Retina (tissue), 1 donor: ENCODE measurements at places on chromosomes 2 and 18.

GRCh38 chr2:176781570-176782217 is 430.9 kb upstream of the HNRNPA3 start:
- DNase-seq, result no peak

DNA sequence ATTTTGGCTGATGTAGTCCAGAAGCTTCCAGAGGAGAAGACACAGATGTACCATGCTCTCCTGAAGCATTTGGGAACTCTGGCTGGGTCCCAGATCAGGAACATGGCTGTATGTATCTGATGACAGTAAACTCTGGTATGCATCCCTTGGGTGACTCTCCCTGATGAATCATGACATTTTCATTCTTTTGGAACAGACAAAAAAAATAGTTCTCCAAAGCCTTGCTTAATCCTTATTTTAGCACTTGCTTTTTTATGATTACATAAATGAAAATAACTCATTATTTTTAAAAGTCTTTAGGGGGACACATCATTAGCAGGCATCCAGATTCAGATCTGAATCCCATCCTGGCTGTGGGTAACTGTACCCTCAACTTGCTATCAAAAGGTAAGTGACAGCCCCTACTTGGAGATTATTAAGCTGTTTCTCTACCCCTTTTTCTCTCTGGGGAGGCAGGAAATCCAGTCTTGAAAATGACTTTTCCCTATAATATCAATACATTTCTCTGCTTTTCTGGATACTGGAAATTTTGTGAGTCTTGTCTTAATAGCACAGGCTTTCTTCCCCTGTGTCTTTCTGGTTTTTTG is 23.3 kb downstream of the AOX1 start:
- no peak for DNase-seq

DNA sequence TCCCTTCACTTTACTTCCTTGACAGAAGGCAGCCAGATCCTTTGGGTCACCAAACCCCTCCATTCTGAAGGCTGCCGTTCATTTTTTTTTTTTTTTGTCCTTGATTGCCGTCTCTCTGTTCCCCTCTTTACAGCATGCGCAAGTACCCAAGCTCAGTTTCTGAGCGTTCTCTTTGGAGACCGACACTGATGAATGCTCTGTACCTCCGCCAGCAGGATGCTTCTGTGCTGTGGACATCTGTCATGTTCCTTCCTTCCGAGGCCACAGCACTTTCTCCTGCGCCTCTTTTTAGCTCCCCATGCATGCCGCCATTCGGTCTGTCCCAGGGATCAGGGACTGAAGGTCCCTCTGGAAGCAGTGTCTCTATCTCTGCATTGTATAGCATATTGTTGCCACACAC is 278.7 kb upstream of the RAB12 start:
- DNase-seq, result no peak

DNA sequence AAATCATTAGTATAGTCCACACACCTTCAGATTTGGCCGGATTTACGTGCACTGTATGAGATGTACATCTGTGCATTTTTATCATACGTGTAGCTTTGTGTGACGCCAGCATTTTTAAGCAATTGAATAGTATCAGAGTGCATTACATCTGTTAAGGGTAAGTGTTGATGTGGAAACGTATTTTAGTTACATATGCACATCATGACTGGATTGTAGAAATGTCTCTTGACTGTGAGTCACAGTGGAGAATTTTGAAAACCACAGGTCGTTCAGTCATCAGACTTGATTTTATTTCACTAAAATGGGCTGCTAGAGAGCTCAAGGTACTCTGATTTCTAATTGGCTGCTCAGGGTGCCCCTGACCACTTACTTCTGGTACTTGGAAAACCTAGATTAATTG is 5.4 kb upstream of the GPBAR1 start:
- DNase-seq, result no peak

DNA sequence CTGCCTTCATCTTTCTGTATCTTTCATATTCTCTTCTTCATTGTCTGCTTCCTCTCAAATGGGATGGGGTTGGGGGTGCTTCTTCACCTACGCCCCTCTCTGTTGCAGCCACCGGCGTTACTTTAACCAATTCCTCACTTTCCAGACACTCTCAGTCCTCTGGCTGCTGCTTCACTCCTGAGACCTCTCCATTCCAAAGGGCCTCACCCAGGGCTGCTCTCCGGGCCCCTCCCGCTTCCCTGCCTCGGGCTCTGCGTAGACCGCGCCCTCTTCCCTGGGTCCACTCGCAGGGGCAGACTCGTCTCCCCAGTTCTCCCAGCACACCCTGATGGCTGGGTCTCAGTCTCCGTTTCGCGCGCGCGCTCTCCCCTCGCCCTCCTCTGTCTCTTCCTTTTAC is 926 bp downstream of the SERPINB8 start:
- DNase-seq, result no peak

DNA sequence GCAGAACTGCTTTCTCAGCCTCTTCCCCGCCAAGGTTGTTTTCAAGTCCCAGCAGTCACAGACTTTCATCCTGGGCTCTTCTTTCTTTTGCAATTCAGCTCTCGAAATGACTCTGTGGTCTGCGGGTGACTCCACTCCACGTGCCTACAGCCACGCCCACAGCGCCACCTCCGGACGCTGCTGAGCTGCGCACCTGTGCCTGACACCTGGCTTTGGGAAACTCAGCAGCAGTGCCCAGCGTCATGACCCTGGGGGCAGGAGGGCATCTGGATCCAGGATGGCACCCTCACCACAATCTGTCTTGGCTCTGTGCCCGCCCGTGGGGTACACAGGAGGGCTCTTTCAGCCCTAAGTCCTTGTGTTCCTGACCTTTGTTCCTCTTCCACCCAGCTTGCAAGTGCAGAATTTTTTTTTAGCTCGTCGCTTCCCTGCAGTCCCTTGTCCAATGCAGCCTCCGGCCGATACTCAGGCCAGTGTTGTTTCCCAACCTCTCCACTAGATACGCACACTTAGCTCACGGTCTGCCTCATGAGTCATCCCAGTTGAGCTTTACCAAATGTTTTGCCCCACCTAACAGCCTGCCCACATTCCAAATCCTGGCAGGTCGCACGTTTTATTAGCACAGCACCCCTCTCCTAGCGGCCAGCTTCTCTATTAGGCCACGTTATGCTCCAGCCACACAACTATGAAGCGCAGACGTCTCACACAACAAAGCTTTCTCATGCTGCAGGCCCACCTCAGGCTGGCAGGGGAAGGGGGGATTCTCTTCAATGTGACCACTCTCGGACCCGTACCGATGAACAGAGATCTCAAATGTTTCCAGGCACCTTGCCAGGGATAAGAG is 6.5 kb upstream of the CAPN10 start:
- no peak for DNase-seq

GRCh38 chr18:6328621-6329010 is 86.1 kb downstream of the L3MBTL4 start:
- DNase-seq, result no peak

DNA sequence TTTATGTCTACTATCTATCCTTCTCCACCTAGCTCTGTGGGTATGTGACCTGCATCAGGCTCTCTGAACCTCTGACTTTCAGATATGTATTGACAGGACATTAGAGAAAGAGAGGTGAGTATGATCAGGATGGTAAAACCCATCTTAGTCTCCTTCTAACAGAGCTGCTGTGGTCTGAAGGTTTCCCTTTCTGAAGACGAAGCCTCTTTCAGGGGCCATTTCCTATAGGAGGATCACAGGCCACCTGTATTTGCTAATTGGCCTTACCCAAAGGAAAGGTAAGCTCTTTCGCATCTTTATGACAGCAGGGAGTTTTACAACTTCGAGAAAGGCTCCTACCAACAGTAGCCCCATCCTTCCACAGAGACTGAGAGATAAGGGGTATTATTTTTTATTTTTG is 442.9 kb downstream of the KCNJ3 start:
- no peak for DNase-seq

GRCh38 chr18:6901286-6901926 is 171.9 kb downstream of the ARHGAP28 start:
- DNase-seq, result no peak

DNA sequence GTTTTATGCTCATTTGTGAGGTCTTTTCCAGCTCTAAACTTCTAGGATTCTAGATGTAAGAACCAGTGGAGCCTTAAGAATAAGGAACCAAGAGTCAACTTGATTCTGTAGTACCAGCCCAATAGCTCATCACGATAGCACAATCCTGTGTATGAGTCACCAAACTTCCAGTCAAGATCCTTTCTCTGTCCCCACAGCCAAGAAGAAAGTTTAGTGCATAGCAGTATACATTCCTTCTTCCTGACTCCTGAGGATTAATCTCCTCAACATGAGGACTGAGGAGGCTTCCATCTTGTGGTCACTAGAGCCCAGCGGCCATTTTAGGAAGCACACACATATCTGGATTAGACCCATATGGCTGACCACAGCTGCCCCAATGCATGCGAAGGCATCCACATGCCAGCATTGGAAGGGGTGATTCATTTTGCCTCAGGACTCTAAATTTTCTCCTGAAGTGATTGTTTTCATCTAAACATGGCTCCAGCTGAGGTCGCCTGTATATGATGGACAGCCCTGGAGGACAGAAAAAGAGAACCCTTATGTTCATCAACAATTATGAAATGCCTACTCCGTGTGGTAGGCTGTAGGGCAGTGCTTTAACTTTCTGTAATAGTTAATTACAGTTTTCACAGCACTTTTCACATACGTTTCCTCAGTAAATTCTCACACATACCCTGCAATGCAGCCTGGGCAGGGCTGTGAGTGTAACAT is 53.5 kb downstream of the RASGRP3 start:
- no peak for DNase-seq

DNA sequence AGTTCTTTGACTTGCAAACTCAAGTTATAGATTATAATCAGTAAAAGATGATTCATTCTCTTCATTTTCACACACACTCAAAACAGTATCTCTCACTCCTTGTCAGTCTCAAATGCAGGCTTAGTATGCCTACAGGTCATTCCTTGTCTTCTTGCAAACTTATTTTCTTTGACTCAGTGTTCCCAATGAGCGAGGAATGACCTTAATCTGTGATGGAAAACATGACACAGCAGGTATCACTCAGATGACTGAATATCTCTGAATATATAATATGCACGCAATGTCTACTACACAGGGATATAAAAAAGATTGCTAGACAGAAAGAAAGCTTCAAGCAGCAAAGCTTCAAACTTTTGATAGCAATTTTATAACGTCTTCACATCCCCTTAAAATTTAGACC is 127.8 kb upstream of the RGPD4 start:
- no peak for DNase-seq

GRCh38 chr18:11310476-11311086 is 161.2 kb upstream of the PIEZO2 start:
- DNase-seq, result peak; percentile 43

GRCh38 chr2:102783506-102784183 is 21.8 kb downstream of the TMEM182 start:
- DNase-seq, result no peak

DNA sequence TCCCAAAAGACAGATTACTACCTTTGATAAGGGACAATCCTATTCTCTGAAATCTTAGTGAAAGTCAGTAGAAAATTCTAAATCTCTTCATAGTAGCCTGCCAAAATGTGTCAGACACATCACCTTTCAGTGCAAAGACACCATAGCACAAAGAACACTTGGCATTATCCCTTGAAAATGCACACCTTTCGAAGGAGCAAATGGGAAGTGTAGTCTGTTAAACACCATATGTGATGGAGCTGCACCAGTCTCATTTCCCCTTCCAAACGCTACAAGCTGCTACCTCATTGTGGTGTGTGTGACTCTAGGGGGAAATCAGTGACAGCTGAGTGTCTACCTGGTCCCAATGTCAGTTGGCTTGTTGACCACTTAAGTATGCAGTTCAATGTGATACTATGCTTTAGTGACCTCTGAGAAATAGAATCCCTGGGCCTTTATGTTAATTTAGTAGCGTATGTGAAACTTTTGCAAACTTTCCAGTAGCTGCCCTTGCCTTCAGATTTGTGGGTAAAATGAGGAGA is 551.7 kb downstream of the ARHGAP15 start:
- no peak for DNase-seq

- DNase-seq, result no peak
Observed at GRCh38 chr2:877747-878146, 72.9 kb upstream of the SNTG2 start.

GRCh38 chr2:174493549-174494331 is 6.9 kb upstream of the GPR155 start:
- no peak for DNase-seq

DNA sequence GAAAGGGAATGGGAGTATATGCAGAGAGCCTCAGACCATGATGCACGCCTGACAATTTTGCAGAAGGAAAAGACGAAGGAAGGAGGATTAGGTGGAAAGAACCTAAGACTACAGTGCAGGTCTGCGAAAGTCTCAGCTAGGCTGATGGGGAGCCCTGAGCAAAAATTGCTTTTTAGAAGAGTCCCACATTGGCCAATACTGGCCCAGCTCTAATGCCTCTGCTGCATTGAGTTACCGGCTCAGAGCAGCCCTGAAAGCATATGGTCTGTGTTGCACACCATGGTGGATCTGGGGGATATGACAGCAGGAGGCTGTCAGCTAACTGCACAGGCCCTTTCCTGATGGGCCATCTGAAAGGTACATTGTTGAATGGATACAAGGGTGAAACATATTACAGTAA is 48.3 kb upstream of the CAVIN2 start:
- DNase-seq, result no peak

DNA sequence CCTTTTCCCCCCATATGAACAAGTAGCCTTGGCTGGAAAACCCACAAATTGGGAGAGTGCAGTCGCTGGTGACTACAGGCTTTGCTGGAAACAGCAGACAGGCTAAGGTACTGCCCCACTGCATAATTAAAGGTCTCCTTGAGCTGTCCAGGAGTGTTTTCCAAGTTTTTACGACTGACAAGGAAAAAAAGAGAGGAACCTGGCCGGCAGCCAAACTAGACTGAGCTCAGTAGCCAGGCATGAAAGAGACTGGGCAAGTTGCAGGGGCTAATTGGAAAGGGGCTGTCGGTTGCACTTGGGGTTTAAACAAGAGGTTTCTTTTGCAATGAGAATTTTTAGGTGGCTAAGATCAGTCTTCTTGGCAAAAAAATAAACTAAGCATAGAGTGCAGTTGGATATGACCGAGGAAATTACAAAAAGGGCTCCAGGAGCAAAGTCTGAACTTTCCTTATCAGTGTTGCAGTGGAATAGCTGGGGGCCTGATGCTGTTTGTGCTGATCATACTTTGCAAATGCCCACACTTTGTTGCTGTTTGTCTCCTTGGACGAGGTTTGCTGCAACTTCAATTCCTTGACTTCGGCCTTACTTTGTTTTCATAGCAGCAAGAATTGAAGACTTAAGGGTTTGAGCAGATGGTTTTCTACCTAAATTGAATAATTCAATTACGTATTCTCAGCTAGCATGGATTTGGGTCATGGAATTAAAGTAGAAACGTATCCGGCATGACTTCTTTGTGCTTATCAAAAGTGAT is 2.1 kb downstream of the GULP1 start:
- peak; percentile 77 for DNase-seq

DNA sequence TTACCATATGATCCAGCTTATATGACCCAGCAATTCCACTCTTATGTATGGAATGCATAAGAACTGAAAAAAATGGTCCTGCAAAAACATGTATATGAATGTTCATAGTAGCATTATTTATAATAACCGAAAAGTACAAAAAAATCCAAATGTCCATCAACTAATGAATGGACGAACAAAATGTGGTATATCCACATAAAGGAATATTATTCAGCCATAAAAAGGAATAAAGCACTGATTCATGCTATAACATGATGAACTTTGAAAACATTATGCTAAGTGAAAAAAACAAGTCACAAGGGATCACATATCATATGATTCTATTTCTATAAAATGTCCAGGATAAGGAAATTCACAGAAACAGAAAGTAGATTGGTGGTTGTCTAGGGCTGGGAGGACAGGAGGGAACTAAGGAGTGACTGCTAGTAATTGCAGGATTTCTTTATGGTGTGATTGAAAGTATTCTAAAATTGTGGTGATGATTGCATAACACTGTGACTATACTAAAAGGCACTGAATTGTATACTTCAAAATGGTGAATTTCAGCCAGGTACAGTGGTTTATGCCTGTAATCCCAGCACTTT is 10.0 kb upstream of the DIS3L2 start:
- no peak for DNase-seq
